ENCODE measurements at places on chromosomes 1 and 21.
A peak's percentile ranks its signal among the peaks of the same experiment; 100 is the strongest.

DNA sequence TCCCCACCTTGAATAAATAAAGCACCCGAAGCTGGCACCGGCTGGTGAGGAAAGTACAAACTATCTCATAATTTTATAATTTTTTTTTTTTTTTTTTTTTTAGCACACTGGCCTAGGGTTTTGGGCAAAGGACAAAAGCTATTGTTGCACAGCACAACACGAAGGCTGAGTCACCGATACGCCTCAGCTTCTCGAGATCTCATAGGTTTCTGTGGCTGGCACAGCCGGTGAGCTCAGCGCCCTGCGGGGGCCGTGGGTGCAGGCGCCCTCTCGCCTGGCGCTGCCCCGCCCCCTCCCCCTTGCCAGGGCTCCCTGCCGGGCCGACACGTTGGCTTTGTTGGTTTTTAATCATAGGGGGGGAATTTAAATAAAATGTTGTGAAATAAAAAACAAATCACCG is 17.2 kb downstream of the CASZ1 start:
- ATAC-seq, result peak; percentile 24

GRCh38 chr1:28301368-28302174 is 27.3 kb upstream of the MED18 start:
- ATAC-seq, result no peak

DNA sequence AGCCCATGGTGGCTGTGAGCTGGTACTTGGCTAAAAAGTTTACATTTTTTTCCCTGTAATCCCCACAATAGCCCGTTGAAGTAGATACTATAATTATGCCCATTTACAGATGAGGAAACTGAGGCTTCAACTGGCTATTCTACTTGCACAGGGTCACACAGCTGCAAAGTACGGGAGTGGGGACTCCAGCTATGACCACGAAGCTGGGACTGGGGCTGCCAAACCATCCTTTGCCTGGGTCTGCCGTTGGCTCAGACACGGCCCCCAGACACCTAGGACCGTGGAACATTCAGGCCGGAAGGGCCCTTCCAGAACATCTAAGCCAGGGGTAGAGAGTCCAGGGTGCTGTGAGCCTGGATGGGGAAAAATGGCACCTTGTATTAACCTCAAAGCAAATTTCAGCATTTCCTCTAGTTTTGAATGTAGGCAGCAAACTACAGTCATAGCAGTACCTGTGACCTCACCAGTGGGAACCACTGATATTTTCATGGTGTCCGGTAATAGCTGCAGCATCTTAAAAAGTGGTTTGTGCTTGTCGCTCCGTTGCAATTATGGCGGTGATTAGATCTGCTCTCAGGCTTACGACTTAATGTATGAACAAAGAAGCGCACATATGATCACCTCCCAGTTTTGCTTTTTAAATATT is 4.3 kb downstream of the TP73 start:
- peak; percentile 72 for ATAC-seq

DNA sequence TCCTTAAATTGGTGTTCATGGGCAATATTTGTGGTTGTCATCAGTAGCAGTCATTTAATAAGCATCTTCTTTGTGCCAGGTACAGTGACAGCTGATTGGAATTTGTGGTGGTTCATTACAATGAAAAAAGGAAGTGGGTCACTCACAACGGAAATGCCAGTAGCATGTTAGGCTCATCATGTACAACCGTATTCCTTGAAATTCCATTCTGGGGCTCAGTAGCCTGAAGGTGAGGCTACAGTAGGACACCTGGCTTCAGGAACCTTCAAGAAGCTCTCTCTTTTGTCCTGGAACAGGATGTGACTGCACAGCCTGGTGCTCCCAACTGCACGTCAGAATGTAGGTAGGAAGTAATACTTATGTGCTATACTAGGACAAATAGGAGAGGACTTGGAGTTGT is 93.9 kb downstream of the ST3GAL3 start:
- ATAC-seq, result no peak

Measured in activated CD4-positive, CD25-positive, alpha-beta regulatory T cell treated with anti-CD3 and anti-CD28 coated beads, Interleukin-2, amount 50 U/mL, for 24 hours (primary cell).